ENCODE measurements at places on chromosomes 1 and 21.

GRCh38 chr1:23169727-23170335 lies 1.2 kb upstream of the LUZP1 start:
- no peak for DNase-seq

DNA sequence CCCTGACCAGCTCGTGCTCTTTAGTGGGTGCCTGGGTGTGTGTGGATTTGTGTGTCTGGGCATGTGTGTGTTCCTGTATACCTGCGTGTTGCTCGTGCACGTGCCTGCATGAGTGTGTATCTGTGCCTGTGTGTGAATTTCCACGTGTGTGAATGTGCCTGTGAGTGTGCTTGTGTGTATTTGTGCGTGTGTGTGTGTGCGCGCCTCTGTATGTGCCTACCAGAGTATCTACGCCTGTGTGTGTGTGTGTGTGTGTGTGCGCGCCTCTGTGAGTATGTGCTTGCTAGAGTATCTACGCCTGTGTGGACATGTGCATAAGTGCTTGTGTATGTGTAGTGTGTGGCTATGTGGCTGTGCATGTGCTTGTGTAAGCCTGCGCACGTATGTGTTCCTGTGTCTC lies 691 bp upstream of the SELENBP1 start:
- no peak for DNase-seq

- no peak for DNase-seq
Observed at GRCh38 chr1:172468296-172468695, 24.4 kb upstream of the PIGC start.

DNA sequence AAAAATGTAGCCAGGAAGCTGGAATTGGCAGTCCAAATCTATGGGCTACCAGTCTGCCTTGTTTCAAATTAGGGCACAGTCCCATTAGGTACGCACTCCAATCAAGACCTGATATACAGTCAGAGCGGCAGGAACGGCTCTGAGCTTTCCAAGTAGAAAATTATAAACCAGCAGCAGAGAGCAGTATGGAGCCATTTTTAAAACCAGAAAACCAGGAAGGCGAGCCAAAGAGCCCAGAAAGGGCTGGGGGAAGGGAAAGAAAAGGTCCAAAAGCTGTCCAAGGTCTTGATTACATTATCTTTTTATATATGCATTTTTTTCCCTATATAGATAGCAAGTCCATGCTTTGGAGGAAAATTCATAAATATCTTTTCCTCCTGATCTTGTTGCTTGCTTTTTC lies 719.0 kb downstream of the RWDD3 start:
- DNase-seq, result no peak

DNA sequence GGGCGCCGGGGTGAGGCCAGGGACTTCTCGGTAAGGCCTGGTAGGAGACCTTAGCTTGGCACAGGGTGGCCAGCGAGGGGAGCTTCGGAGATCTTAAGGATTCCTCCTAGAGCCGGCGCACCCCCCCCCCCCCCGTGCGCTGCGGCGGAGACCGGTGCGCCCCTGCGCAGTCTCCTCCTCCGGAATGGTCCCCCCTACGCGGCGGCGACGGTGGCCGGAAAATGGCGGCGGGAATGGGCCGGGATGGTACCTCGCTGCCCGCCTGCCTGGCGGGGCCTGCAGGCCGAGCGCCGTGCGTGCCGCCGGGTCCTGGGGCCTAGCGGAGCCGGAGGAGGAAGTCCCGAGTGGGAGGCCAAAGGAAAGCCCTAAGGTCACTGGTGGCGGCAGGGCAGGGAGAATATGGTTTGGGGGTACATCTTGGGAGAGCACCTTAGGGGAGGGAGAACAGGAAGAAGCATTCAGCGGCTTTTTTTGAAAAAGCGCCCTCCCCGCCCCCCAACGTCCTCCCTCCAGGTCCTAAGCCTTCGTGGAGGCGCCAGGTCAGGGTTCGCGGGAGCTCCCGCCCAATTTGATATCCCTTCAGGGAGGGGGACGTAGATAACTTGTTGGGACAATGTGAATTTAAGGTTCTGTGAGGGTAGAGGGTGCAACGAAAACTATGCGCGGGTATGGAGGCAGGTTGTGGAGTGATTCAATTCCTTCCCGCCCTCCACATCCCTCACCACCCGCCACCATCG lies 429 bp downstream of the SRRM1 start:
- DNase-seq, result no peak

- DNase-seq, result no peak
Observed at GRCh38 chr1:51899022-51899421, 20.5 kb upstream of the NRDC start.

DNA sequence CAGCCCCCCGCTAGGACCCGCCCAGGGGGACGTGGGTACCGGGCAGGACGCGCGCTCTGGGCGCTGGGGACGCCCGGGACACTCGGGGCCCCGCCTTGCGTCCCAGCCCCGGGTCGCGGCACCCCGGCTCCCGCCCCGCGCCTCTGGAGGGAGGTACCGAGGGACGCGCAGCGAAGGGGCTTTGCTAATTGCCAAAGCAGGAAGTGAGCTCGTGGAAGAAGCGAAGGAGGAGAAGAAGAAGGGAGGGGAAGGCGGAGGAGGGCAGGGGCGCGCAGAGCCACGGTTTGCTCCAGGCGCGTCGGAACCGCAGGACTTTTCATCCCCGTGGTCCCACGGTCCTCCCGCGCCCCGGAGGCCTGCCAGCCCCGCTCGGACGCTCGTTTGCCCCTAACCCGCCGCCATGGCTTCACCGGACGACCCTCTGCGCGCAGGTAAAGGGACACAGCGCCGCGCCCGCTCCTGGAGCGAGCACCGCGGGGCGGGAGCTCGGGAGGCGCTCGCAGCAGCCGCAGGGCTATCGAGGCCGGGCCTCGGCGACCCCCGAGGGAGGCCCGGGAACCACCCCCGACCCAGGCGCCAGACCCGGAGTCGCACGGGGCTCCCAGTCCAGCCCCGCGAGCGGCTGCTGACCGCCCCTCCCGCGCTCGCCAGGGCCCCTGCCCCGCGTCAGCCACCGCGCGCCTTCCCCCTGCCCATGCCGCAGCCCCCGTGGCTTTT lies 1.3 kb downstream of the EDARADD start:
- DNase-seq, result no peak

GRCh38 chr21:40436261-40436660 lies 410.7 kb downstream of the DSCAM start:
- DNase-seq, result no peak

DNA sequence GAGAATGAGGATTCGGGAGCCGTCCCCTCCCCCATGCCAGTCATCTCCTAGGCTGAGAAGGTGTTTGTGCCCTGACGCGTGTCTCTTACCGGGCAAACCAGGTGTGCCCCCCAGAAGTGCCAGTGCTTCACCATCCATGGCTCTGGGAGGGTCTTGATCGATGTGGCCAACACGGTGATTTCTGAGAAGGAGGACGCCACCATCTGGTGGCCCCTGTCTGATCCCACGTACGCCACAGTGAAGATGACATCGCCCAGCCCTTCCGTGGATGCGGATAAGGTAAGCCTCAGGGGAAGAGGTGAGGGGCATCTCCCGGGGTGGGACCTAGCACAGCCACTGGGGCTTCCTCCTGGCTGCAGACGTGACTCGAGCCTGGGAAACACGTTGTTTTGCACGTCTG lies 959 bp downstream of the PADI6 start:
- no peak for DNase-seq

DNA sequence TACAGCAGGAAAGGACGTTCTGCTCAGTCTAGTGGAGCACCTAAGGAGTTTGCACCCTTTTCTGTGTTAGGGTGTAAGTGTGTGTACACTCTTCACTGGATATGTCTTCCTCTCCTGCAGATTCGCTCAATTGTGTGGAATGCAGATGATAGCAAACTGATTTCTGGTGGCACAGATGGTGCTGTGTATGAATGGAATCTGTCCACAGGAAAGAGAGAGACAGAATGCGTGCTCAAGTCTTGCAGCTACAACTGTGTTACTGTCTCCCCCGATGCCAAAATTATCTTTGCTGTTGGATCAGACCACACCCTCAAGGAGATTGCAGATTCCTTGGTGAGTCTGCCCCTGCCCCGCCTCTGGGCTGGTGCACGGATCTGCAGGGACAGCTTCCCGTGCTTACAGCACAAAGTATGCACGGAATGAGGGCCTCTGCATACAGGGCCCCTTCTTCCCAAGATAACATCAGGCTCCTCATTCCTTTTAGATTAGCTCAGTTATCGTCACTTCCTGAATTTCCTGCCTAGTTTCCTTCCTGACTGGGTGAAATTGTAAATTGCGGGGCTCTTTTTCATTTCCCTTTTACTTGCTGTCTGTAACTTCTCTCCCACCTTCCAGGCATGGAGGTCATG lies 34.6 kb downstream of the CFAP57 start:
- DNase-seq, result no peak

DNA sequence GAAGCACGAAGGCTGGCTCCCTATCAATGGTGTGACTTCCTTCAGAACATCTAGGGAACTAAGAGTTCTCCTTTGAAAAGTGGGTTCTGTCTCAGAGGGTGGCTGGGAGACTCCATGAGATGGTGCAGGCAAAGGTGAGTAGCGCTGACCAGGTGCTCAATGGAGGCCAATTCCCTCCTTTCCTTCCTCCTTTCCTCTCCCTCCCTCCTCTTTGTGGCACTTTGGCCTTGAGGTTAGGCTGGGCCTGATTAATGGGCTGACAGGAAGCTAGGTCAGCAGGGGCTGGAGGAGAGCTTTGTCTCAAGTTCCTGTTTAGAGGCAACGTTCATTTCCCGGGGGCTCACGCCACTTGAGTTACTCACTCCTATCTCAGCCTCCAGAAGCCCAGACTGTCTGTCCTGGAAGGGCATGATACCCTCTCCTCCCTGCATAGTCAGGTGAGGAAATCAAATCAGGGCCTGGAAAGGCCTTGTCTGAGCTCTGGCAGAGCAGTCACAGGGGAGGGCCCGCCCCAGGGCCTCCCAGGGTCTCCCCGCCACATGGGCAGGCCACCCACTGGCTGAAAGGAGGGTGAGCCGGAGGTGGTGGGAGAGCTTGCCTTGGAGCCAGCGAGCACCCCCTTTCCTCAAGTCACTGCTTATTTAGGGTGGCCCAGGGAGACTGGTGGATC lies 58.4 kb upstream of the SSBP3 start:
- peak; percentile 62 for DNase-seq

DNA sequence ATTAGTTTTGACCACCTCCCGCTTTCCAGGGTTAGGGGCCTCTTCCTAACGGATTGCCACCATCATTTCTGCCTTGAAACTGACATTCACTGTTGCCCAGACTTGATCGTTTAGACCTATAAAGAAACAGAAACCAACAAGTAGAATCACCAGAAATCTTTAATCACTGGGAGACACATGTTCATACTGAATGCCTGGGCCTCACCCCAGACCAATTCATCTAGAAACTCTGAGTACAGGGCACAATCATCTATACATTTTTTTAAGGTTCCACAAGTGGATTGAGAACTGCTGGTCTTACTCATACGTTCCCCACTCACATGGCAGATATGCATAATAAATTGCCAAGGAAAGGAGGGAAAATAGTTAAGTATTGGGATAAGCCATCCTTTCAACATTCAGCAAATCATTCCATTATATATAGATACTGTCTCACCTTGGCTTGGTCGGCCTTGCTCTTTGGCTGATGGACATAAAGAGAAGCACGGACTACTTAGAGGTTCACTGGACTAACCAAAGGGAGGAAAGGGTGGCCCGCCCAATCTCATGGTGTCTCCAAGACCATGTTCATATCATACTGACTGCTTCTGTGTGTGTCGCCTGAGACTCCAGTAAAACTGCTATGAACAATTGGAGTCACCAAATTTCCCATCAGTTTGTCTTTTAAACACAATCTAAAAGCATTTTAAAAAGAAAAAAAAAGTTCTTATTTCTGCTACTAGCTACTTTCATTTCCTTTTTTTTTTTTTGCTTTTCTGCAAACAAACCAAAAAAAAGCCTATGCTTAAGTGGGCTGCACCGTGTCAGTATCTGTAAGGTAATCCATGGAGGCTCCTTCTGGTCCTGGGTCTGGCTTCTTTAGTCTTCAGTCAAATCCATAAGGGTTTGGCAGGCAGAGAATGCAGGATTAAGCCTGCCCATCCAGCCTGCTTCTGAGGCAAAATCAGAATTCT lies 9.4 kb upstream of the TARBP1 start:
- DNase-seq, result no peak

- no peak for DNase-seq
Observed at GRCh38 chr21:16086121-16086520, 356.3 kb downstream of the USP25 start.

- no peak for DNase-seq
Observed at GRCh38 chr1:183209533-183210158, 23.6 kb downstream of the LAMC2 start.

- DNase-seq, result peak; percentile 38
Observed at GRCh38 chr1:228930479-228930957, 195.2 kb downstream of the RHOU start.

DNA sequence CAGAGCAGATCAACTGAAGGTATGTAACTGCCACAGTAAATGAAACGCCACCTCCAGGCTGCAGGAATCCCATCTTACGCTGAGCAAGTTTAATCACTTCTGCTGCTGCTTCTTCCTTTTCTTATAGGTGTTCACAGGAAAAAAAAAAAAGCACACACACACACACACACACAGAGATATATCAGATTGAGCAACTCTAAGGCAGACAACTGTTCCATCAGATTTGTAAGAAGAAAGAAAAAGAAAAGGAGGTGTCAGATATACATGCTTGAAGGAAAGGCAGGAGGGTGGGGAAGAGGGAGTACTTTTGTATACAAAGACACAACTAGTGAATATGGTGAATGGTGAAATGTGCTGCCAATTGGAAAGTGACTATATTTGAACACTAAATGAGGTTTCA lies 28.6 kb downstream of the DSTYK start:
- DNase-seq, result no peak

GRCh38 chr1:239233626-239234025 lies 152.7 kb upstream of the CHRM3 start:
- no peak for DNase-seq

DNA sequence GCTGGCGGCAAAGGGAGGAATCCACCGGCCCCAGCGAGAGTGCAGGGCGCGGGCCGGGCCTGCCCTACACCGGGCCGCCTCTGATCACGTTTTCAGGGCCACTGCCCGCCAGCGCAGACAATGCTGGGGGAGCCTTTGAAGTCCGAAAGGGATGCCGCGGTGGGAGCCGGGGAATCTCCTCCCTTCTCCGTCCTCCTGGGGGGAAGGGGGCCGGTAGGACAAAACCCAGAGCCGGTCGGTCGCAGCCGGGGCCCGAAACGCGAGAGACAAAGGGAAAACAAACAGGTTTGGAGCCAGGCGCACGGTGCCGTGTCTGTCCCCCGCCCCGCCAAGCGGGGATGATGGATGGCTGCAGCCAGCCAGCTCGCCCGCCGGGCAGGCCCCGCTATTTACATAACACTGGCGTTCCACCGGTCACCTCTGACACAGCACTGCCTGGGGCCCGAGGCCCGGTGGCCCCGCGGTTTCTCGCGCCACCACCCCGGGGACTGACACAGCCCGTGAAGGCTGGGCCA lies 92.0 kb downstream of the CASZ1 start:
- DNase-seq, result no peak
